ENCODE measurements at places on chromosomes 12 and 14.

DNA sequence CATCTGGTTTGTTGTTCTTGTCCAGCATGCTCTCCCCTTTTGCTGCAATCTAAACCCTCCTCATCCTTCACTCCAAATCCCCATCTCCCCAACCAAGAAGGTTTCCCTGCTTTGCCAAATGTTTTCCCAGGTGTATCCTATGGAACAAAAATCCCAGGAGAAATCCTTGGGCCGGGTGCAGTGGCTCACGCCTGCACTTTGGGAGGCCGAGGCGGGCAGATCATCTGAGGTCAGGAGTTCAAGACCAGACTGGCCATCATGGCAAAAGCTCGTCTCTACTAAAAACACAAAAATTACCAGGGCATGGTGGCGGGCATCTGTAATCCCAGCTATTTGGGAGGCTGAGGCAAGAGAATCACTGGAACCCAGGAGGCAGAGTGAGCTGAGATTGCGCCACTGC is 5.0 kb downstream of the KSR2 start:
- no peak for DNase-seq

- no peak for DNase-seq
These were observed 204.3 kb downstream of the ASCL1 start for GRCh38 chr12:103161582-103162362.

- no peak for DNase-seq
These were observed 26.6 kb downstream of the NUP37 start for GRCh38 chr12:102093319-102093718.

DNA sequence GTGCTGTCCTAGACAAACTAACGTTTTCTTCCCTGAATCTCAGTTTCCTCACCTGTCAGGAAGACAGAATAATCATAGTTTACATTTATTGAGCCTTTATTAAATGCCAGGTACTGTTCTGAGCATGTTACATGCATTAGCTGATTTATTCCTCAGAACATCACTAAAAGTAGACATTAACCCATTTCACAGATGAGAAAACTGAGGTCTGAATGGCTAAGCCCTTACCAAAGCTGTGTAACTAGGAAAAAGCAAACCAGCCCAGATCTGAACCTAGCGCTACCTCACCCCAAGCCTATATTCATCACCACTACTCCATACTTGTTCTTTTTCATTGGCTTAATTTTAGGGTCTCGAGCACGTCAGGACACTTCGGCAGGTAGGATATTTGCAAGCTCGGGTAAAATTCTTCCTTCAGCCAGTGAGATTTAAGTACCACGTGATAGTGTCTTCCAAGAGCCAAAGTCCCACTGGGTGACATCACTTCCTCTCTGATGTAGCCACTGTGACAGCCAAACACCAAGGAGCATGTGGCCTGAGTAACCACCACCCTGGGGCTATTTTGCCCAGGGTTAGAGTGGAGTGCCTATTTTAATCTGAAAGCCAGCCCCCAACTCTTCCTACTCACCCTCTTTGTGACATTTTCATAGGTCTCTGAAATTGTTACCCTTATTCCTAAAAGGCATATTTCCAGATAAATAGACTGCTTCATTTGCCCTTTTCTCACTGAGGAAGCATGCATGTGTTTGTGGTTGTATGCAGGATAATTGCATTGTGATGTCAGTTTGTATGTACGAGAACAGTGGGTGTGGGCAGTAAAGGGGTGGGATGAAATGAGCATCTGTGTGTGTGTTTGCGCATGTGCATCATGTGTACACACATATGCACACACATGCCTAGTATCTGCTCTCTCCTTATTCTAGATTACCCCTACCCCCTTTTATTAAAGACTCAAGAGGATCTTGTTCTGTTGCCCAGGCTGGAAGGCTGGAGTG is 62.2 kb upstream of the WSCD2 start:
- DNase-seq: no peak

- DNase-seq: no peak
These were observed 58.3 kb upstream of the NR2C1 start for GRCh38 chr12:95131589-95132340.

DNA sequence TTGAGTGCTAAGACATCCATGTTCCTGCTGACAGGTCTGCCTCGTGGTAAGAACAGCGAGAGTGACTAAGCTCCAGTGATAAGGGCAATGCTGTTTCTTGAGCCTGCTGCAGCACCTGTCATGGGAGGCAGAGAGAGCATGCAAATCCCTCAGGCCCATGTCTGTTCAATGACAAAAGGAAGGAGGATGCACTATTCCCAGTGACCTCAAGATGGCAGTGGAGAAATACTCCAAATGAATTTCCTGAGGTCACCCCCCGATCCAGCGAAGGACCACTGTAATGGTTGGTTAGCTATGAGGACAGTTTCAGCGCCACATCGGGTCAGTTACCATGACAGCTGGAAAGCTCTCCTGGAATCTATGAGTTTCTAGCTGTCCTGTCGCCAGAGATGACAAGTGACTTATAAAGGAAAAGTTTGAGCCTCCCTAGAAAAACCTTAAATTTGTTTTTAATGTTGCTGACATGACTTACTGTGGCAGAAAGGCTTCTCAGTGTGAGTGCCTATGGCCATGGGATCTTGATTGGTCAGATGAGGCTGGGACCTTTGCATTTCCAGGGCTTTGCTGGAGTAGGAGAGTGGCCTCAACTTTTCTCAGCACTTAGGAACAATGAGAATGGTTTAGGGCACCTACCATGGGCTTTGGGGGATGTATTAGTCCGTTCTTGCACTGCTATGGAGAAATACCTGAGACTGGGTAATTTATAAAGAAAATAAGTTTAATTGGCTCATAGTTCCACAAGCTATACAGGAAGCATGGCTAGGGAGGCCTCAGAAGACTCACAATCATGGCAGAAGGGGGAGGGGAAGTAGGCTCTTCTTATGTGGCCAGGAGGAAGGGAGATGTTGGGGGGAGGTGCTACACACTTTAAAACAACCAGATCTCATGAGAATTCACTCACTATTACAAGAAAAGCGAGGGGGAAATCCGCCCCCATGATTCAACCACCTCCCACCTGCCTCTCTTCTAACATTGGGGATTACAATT is 88.0 kb upstream of the TMEM260 start:
- no peak for DNase-seq

DNA sequence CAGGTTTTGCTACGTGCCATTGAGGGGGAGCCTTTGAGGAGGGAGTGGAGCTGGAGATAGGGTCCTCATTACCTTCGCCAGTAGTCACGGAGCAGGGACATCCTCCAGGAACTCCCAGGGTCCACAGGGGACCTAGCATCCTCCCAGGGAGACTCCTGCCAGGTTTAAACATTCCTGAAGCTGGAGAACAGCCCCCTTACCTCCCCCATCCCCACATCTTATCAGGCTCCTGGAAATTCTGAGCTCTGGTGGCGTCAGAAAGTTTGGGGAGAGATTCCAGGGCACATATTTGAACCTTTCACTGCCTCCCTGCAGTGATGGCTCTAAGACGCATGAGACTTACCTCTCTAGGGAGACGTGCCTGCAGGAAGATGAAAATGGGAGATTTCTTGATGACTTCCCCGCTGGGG is 192.3 kb upstream of the GSC start:
- no peak for DNase-seq

DNA sequence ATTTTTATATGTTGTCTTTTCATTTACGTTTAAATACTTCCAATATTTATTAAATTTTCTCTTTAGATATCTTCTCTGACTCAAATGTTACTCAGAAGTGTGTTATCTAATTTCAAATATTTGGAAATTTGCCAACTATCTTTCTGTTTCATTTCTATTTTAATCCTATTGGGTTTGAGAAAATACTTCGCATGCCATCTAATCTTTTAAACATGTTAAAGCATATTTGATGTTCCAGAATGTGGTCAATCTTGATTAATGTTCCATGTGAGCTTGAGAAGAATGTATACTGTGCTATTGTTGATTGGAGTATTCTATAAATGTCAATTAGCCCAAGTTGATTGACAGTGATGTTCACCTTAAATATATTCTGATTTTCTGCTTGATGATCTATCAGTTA is 11.9 kb upstream of the DCN start:
- DNase-seq: no peak

DNA sequence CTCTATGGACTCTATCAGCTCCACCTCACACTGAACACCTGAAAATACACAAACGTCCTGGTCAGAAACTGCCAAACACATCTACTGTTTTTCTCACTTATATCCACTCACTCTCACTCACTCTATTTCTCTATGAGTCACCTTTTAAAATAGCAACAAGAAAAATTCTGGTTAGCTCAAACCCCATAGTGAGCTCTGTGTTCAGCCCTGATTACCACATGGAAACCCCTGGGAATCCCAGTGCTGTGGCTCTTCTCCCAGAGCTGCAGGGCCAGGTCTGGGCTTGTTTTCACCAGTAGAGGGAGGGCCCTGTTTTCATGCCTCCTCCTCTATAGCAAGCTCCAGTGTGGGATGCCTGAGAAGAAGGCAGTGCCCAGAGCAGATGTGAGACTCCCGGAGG is 1126.1 kb downstream of the TMEM121 start:
- no peak for DNase-seq

- no peak for DNase-seq
These were observed 23.0 kb downstream of the KCNJ8 start for GRCh38 chr12:21751517-21751916.

DNA sequence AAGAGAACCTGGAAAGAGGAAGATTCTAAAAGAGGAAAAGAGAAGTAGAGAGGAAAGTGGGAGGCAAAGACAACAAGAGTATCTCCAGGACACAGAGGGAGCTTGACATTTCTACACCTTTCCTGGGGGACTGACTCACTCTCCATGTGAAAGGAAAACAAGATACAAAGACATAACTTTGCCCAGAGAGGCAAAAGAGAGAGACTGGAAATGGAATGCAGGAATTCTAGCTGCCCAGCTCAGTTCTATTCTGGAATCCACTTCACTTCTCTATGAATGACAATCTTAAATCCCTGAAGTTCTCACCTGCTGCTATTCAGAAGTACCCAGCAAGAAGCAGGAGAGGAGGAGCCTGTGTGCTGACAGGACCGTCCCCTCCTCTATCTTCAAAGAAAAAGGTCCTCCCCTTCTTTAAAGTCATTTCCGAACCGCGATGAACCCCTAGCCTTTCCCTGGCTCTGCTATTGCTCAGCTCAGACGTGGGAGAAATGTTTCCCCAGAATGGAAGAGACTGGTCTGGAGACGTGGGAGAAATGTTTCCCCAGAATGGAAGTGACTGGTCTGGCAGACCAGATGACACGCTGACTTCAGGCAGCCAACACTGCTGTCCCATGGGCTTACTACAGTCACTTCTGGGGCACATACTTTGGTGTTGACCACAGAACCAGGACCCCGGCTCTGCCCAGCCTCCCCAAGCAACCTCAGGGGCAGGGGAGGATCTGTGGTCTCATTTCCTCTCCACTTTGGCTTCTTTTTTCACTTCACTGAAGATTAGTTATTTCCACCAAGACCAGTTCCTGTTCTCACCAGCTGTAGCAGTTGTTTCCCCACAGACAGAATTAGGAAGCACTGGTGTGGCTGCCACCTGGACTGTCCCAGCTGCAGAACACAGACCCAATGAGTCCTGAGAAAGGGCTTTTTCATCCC is 8.3 kb downstream of the FMNL3 start:
- DNase-seq: no peak

- no peak for DNase-seq
These were observed 127.3 kb upstream of the CCND2 start for GRCh38 chr12:4145990-4146859.

- no peak for DNase-seq
These were observed 13.4 kb upstream of the PPP1R1A start for GRCh38 chr12:54601841-54602240.

GRCh38 chr12:77042833-77043232 is 22.5 kb downstream of the E2F7 start:
- DNase-seq: no peak

- DNase-seq: peak; percentile 95
These were observed 3.5 kb upstream of the TSPAN9 start for GRCh38 chr12:3073438-3074250.

GRCh38 chr14:51094282-51094821 is 553 bp downstream of the TRIM9 start:
- DNase-seq: peak; percentile 4

DNA sequence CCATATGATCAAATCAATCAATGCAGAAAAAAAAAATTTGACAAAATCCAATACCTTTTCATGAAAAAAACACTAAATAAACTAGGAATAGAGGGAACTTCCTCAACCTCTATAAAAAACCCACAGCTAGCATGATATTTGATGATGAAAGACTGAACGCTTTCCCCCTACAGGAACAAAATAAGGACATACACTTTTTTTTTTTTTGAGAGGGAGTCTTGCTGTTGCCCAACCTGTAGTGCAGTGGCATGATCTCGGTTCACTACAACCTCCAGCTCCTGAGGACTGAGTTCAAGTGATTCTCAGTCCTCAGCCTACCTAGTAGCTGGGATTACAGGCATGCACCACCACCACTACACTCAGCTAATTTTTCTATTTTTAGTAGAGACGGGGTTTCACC is 17.9 kb upstream of the CAMKK2 start:
- DNase-seq: no peak

GRCh38 chr12:20050221-20050620 is 318.1 kb upstream of the PDE3A start:
- DNase-seq: no peak

DNA sequence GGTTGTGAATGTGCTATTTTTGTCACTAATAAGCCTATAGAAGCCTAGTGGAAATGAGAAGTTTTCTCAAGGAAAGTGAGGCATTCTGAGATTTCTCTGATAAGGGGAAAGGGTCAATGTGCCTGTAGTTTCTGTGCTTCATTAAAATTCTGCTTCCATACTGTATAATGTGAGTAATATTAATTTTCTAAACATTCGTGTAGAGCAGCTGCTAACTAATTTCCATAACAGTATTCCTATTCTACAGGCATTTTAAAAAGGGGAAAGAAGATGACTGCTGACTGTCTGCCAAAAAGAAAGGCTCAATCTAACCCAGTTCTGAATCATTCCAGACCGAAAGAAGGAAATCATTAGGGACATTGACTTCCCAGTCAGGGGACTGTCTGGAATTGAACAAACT is 293.3 kb upstream of the TMPO start:
- DNase-seq: no peak

- no peak for DNase-seq
These were observed 49.2 kb upstream of the AEBP2 start for GRCh38 chr12:19390051-19390598.

DNA sequence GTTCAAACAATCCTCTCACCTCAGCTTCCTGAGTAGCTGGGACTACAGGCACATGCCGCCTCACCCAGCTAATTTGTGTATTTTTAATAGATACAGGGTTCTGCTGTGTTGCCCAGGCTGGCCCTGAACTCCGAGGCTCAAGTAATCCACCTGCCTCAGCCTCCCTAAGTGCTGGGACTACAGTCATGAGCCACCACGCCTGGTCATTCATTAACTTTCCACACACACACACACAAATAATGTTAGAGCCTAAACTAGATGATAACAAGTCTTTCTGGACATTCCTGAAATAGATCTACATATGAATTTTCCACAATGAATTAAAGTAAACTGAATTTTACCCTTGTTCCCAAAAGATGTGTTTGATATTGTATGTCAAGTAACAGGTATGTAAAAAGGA is 776.0 kb downstream of the GALC start:
- no peak for DNase-seq

Measured in HuH-7.5 (cell line).